Activated CD4-positive, alpha-beta T cell treated with anti-CD3 and anti-CD28 coated beads for 36 hours (primary cell): ENCODE measurements at places on chromosomes 7 and 10.

- DNase-seq: no peak
These were observed 204.5 kb upstream of the PHYHIPL start for GRCh38 chr10:58971796-58972491.

DNA sequence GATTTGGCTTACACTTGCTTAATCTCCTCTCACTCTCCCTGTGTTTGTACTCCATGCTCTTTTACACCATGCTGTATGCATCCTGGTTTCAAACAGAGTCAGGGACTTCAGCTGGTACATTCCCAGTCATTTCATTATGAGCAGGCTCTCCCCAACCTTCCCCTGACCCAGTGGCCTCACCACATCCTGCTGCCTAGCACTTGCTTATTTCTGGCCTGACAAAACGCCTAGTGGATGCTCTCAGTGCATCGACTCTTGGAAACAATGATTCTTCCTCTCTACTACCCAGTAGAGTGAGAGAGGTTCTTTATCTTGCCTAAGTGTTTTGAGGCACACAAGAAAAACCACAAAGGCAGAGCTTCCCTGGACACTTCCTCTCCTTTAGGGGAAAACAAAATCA, 63.4 kb downstream of the CAV1 start:
- DNase-seq: peak; percentile 75

DNA sequence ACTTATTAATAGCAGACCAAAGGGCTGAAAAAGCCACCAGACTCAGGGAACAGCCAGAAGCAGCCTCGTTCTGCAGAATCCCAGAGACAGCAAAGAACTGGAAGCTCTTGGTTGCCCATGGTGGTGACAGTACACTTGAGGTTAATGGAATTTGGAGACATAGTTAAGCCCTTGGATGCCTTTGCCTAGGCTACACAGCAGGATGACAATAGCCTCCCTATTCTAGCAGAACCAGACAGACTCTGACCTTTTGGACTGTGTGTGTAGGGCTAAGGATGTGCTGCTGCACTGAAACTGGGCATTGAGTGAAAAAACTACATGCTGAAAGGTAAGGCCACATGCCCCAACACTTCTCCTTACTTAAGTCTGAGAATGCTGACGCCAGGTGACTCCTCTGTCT, 22.7 kb downstream of the OTUD1 start:
- DNase-seq: no peak

DNA sequence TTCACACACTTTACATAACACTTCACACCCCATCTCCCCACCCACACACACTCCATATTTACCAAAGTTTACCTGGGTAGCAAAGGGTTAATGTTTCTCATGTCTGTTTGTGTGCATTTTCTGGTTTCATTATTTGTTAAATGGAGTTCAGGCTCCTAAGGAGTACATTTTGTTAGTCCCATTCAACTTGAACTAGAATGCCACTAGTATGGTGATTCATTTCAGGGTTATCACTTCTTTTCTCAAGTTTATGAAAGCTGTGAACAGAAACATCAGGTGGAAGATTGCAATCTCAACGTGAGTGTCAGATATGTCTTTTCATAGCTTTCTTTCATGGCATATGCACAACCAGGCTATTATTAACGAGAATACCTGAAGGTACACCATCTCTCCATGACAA, 1027.5 kb downstream of the GATA3 start:
- no peak for DNase-seq
